HS-27A (cell line): ENCODE measurements at places on chromosomes 5 and 9.
A peak's percentile ranks its signal among the peaks of the same experiment; 100 is the strongest.

DNA sequence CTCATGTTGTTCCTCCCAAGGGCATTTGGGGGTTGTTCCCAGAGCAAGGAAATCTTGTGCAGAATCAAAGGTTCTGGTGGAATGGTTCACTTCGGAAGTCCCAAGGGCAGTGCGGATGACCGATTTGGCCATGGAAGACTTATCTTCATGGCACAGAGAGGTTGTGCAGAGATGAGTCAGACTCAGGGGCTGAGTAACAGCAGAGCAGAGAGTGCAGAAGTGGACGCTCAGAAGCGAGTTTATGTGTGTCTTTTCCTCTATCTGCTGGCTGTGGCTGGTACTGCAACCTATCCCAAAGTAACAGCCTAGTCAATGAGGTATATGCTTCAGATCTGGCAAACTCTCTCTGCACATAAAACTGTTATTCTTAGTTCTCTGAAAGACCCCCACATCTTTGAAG lies 118.1 kb downstream of the DPYSL3 start:
- DNase-seq, result peak; percentile 9

- DNase-seq, result no peak
Measured at GRCh38 chr5:128271859-128272464, 188.4 kb downstream of the SLC12A2 start.

DNA sequence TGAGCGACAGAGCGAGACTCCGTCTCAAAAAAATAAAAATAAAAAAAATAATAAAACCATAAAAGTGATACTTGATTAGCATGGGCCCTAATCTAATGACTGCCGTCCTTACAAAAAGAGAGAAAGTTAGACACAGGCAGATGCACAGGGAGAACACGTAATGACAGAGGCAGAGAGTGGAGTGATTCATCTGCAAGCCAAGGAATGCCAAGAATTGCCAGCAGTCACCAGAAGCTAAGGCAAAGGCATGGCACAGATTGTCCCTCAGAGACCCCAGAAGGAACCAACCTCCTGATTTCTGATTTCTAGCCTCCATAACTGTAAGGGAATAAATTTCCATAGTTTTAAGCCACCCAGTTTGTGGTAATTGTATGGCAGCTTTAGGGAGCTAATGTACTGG lies 79.6 kb upstream of the FREM1 start:
- no peak for DNase-seq

DNA sequence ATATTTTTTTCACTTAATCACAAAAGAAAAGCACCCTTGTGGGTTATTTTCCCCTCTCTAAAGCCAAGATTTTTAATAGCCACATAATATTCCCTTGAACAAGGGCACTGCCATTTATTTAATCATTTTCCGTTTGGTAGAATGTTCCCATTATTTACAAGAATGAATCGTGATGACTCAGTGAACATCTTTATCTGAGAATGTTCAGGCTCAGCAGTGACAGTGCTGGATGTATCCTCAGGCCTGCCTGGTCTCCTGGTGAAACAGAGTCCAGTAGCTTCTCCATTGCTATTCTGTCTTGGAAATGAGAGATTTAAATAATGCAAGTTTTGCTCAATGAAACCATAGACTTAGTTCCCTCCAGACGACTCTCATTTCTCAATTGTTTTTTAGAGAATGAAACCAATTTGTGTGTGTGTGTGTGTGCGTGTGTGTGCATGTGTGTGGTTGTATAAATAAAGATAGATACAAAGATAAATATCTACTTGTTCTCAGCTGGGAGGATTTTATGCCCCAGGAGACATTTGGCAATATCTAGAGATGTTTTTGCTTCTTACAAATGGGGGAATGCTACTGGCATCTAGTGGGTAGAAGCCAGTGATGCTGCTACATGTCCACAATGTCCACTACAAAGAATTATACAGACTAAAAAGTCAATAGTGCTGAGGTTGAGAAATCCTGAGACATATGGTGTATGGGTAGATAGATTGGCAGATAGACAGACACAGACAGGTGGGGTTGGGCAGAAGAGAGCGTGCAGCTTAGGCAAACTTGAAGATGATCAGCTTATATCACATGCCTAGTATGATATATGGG lies 55.0 kb downstream of the PAPPA start:
- no peak for DNase-seq

DNA sequence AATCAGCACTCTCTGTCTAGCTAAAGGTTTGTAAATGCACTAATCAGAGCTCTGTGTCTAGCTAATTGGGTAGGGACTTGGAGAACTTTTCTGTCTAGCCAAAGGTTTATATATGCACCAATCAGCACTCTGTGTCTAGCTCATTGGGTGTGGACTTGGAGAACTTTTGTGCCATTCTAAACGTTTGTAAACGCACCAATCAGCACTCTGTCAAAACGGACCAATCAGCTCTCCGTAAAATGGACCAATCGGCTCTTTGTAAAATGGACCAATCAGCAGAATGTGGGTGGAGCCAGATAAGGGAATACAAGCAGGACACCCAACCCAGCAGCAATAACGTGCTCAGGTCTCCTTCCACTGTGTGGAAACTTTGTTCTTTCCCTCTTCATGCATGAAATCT lies 298.6 kb upstream of the PTPRD start:
- DNase-seq, result no peak

- no peak for DNase-seq
Measured at GRCh38 chr5:171705830-171706468, 79.7 kb upstream of the SMIM23 start.
